Glomerular endothelial cell (primary cell): ENCODE measurements at places on chromosomes 16 and 17.

DNA sequence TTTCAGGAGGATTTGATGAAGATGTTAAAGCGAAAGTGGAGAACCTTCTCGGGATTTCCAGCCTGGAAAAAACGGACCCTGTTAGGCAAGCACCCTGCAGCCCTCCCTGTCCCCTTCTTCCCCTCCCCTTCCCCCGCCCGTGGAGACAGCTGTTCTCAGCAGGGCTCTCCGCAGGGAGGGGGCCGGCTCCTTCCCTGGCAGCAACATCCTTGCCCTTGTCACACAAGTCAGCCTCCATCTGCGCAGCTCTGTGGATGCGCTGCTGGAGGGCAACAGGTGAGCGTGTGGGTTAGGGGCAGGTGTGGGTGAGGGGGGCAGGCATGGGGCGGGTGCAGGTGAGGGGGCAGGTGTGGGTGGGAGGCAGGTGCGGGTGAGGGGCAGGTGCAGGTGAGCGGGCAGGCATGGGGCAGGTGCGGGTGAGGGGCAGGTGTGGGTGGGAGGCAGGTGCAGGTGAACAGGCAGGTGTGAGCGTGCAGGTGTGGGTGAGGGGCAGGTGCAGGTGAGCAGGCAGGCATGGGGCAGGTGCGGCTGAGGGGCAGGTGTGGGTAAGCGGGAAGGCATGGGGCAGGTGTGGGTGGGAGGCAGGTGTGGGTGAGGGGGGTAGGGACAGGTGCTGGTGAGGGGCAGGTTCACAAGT, 9.4 kb downstream of the CYBC1 start:
- DNase-seq: no peak

DNA sequence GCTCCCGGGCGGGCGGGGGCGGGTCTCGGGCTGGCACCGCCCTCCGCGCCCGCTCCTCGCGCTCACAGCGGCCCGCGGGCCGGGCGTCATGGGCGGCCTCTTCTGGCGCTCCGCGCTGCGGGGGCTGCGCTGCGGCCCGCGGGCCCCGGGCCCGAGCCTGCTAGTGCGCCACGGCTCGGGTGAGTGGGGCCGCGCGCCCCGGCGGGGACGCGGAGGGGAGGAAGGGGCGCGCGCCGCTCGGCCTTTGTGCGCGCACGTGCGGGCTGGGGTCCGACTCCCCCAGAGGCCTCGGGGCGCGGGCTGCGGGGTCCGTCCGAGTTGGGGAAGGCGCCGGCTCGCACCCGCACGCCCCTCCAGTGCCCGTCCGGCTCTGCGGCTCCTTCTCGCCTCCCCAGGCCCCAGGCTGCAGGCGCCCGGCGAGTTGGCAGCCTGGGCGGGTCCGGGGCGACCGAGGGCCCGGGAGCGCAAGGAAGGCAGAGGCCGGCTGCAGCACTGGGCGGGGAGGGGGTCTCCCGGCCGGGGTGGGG, at the start of gene NME4:
TSS of gene NME4 (plus strand) at position 65 of the 527 bp plus-strand sequence. CDS start at position 89, 24 bp downstream.
- no peak for DNase-seq

GRCh38 chr17:76710863-76711611, at the start of gene MXRA7:
TSS of gene MXRA7 (minus strand) at chr17:76710965. CDS start at chr17:76710946, 19 bp downstream.
- DNase-seq: no peak

GRCh38 chr16:85029408-85029784, 1.8 kb downstream of the KIAA0513 start:
- no peak for DNase-seq

DNA sequence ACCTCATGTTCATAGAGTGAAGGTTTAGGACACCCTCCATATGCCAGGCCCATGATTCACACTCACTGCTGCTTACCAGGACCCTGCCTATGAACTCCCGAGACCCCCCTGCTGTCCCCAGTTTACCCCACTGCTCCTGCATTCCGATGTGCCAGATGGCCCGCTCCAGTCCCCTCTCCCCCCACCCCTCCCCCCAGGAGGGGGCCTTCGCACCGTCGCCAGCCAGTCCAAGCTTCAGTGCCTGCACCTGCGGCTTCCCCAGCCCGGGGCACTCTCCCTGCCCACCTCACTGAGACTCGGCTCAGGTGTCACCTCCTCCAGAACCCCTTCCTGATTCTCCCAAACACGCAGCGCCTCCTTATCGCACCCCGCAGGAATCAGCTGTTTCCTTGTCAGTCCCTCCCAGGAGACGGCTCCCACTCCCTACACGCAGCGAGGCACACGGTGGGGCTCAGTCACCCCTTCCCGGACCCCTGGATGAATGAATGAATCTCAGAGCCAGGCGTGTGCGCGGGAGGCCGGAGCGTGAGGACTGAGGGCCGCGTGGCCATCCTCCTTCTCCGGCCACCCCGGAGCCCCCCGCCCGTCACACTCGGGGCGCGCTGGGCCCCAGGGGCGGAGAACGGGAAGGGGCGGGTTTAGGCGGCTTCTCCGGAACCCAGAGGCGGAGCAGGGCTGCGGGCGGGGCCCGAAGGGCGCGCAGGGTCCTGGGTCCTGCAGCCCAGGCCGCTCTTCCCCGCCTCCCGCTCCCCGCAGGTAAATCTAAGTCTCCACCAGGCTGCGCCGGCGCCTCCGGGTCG, 1.6 kb downstream of the MYO1C start:
- no peak for DNase-seq

- DNase-seq: no peak
Observed at GRCh38 chr17:76725580-76726230, 701 bp downstream of the JMJD6 start.

DNA sequence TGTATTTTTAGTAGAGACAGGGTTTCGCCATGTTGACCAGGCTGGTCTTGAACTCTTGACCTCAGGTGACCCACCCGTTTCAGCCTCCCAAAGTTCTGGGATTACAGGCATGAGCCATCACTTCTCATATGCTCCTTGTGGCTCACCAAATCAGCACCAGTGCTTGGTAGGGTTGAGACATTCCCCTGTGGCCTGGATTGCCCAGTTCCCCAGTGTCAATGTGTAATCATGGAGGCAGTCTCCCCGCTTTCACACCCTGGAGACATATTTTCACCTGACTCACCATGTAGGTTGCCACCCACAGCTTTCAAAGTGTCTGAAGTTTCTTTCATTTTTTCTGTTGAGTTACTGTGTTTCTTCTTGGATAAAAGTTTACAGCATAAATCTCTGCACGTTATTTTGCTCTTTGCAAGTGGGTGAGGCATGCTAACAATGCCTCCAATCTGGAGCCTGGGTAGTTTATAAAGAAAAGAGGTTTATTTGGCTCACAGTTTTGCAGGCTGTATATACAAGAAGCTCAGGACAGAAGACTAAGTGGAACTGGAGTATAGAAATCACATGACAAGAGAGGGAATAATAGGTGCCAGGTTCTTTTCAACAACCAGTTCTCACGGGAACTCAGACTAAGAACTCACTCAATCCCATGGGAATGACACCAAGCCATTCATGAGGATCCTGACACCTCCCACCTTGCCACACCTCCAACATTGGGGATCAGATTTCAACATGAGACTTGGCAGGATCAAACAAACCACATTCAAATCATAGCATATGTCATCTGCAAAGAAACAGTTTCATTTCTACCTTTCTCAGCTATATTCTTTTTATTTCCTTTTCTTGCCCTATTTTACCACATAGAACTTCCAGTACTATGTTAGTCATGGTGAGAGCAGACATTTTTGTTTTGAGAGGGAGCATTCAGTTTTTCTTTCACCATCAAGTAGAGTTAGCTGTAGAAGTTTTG, 113.2 kb downstream of the PHKB start:
- no peak for DNase-seq

- no peak for DNase-seq
Observed at GRCh38 chr17:49402706-49403105, 12.0 kb downstream of the PHB1 start.
